AG04450 (cell line): ENCODE measurements at places on chromosomes 2 and 18.
A peak's percentile ranks its signal among the peaks of the same experiment; 100 is the strongest.

DNA sequence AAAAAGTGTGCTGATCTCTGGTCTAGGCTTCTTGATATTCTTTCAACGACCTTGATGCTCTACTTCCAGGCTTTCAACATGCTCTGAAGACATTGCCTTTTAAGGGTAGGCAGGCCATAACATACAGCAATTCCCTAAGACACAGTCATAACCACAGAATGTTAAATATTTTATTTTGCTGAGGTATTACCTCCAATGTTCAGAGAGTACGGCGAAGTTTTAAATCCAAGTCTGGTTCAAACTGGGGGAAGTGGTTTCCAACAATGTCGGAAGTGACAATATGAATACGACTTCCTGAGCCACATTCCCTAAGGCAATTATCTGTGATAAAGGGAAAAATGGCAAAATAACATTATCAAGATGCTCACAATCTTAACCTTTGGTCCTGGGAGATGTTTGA, 1077.9 kb upstream of the PIK3C3 start:
- peak; percentile 92 for DNase-seq

GRCh38 chr2:236731767-236732580, 162.3 kb downstream of the ACKR3 start:
- no peak for DNase-seq

- no peak for DNase-seq
Measured at GRCh38 chr2:203310688-203311436, 17.3 kb upstream of the ABI2 start.

DNA sequence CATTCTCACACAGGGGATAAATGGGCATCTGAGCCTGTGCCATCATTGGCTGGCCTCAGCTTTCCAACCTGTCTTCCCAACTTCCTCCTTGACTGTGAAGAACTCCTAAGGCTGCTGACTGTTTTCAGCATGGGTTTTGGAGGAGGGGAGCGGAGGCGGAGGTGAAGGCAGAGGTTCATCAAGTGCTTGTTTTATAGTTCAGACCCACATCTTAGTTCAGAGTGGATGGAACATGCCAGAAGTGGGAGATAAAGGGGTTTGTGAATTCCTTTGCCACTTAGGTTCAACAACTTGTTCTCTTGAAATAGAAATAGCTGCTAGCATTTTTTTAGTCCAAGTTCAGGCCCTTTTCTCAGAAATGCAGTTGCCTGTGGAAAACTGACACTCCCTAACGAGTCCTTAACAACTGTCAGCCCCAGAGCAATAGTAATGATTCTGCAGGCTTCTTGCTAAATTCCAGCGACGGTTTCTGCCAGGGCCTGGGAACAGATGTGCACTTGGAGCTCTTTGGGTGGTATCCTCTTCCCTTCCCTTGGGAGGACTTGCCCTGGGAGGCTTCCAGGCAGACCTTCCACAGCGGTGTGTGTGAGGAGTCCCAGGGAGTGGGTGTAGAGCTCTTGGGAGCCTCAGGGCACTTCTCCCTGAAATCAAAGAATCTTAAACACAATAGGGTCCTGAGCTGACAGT, 30.1 kb upstream of the ITGA6 start:
- DNase-seq = no peak

GRCh38 chr2:85137156-85137555, 4.0 kb downstream of the TCF7L1 start:
- DNase-seq = no peak

- DNase-seq = no peak
Measured at GRCh38 chr2:40325116-40325515, 126.8 kb downstream of the SLC8A1 start.

DNA sequence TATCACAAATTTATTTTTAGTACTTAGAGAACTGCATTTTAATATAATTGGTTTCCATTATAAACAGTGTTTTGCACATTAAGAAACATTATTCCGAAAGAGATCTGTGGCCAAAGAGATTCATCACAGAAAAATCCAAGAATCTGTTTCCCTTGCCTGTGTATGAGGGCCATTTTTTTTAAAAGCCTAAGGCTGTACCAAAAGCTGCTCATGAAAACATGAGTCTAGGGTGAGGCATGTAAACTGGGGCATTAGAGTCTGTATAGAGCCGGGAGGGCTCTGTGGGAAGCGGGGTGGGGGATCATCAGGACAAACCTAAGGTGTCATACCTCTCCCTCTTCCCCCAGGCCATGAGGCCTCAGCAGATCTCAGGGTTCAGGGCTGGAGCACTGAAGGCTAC, 223.8 kb downstream of the FBXO15 start:
- DNase-seq = peak; percentile 4

- DNase-seq = no peak
Measured at GRCh38 chr2:207409517-207409916, 120.2 kb upstream of the CREB1 start.

DNA sequence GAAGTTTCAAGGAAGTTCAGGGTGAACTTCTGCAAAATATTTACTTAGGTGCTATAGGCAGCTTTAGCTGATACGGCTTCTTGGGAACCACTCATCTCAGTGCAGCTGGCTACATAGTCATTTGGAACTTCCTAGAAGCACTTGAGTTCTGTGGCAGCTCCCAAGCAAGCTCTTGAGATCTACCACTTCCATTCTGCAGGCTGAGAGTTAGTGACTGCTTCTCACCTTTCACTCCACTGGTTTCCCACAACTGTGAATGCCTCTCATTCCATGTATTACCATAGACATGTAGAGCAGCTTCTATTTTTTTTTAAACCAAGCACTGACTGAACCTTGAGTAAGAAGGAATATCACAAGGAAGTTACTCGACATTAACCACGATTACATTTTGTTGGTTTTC, 994.1 kb upstream of the ACVR2A start:
- no peak for DNase-seq

DNA sequence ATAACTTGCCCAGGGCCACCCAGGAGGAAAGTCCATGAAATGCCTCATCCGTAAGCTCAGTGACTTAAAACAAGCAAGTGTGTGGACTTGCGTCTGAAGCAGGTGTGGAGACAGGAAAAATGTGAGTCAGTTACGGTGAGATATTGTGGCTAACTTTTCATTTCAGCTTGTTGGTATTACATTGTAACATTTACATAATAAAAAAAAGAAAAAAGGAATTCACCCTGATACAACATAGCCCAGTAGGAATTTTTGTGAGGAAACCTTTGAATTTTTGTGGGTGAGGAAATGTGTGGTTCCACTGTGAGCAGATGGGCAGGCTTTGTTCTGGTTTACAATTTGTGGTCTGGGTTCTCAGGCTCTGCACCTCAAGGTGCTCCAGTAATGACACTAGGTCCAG, 33.7 kb upstream of the LYPD6B start:
- no peak for DNase-seq
